ENCODE measurements at places on chromosomes 6 and 20.

DNA sequence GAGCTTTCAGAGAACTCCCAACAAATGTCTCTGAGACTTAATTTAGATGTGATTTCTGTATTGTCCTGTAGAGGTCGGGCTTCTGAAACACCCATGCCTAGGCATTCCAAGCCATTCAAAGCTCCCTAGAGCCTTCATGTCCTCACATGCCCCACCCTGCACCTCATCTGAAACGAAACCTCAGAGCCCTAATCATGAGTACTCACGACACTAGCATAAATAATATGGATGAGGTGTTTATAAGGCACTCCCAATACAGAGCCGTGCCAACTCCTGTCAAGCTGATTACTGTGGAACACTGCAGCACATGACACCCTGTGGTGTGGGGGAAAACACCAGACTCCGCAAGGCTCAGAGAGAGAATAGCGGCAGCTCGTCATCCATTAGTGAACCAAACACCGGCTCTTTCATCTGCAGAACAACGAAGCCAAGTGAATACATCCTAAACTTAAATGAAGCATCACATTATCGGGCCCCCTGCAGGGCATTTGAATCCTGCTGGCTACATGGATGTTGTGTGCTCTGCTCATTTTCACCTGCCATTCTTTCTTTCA lies 83.8 kb downstream of the FNDC1 start:
- DNase-seq: peak; percentile 62

DNA sequence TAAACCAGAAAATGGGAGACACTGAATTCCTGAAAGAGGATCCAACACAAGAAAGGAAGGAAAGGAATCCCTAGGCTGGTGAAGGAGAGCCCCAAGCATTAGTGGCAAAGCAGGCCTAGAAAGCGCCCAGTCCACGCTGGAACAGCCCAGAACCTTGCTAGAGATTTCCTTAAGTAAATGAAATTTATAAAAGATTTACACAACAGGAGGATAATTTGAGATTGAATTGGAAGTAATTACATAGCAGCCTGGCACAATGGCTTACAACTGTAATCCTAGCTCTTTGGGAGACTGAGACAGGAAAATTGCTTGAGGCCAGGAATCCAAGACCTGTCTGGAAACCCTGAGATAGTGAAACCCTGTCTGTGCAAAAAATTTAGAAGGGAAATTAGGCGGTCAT lies 26.8 kb upstream of the C20orf144 start:
- DNase-seq: no peak

DNA sequence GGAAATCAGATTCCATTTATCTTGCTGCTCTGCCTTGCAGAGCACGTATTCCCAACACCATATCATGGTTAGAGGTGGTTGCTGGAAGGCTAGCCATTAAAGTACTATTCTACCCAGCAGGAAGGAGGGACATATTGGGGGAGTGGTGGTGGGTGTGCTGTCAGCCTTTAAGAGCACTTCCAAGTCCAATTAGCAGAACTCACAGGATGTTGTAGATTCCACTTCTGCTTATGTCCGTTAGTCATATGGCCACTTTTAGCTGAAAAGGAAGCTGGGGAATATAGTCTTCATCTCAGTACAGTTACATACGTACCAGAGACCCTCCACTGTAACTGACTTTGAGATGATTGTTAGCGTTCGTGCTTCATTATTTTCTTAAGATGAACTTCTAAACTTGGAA lies 94.4 kb downstream of the SAMD3 start:
- DNase-seq: no peak

DNA sequence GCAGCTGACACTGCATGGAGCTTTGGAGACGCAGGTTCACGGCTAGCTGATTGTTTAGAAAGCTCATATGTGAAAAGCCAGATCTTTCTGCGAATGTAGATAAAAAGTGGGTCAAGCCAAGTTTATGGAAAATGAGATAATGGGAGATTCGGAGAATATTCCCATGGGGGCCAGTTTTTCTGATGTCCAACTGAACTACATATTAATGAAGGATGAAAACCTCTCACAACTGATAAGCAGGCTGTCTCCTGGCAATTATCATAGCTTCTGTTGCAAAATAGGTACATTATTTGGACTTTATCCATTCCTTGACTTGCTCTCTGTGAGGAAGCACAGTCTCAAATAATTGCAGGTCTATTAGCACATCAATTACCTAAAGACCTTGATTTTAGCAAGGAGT lies 21.1 kb downstream of the HDGFL1 start:
- DNase-seq: no peak

DNA sequence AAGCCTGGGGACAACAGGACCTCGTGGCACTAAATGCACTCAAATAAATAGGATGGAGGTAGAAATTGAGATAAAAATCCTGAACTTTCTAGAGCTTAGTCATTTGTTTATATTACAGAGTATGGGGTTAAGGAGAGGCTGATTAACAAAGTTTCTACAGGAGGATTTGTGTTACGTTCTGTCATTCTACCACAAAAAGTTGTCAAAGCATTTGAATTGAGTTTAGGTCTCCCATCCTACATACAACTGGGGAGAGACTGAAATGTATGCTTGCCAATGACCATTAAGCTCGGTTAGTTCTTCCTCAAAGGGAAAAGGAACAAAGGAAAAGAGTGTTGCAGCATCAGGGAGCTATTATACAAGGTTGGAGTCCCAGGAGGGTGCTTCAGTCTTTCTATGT lies 597.9 kb downstream of the COL12A1 start:
- DNase-seq: no peak

- DNase-seq: no peak
These were observed 342.5 kb downstream of the CENPW start for GRCh38 chr6:126682440-126682839.
